ENCODE measurements at places on chromosomes 4 and X.

DNA sequence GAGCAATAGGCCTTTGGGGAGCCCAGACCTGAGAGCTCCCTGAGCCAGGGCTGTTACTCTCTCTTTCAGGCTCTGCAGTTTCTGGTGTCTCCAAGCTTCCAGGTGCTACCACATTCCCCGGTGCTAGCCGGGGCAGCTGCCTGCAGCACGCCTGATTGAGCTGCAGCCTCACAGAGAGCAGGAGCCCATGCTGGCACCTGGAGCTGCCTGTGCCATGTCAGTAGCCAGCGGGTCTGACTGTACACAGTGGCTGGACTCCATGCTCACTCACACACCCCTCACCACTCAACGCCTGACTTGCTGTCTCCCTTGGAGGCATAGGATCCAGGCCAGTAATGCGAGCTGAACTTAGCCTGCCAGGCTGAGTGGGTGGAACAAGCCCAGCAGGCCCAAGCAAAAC, 800.4 kb upstream of the AGA start:
- DNase-seq, result no peak

- DNase-seq, result no peak
These were observed 57.3 kb upstream of the SHISA3 start for GRCh38 chr4:42339935-42340406.

- no peak for DNase-seq
These were observed 47.2 kb upstream of the RPS6KA3 start for GRCh38 chrX:20313899-20314298.

DNA sequence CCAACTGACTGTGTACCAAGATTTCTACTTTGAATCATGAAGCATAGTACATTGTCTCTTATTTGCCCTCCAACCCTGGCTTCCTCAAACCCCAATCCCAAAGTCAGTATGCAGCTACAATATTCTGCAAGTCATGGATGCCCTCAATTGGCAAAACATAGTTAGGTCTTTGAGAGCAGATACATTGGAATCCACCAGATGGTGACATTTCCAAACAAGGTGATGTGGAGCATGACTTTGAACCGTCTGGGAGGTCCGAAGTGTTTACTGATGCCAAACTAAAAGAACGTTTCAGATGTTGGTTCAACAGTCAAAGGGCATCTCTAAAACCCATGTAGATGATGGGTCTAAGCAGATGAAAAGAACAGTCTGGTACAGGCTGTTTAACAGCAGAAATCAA, 43.7 kb upstream of the FRMD7 start:
- peak; percentile 1 for DNase-seq

- peak; percentile 59 for DNase-seq
These were observed 21.7 kb upstream of the GEMIN8 start for GRCh38 chrX:14051416-14051815.

DNA sequence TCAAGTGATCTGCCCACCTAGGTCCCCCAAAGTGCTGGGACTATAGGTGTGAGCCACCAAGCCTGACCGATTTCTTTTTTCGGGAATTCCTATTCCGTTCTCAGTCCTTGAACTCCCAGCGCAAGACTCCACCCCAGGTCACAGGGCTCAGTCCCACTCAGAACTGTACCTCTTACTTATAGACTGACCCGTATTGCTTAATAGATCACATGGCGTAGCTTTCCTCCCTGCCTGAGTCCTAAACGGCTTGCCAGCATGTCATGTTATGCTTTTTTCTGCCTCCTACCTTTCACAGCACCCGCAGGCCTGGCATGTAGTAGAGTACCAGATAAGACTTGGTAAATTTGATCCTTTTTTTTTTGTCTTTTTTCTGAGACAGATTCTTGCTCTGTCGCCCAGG, 22.4 kb downstream of the SAT1 start:
- no peak for DNase-seq

- DNase-seq, result no peak
These were observed 4.2 kb downstream of the VSIG4 start for GRCh38 chrX:66035667-66036066.
